ENCODE measurements at places on chromosomes 3 and 15.

- no peak for DNase-seq
Observed at GRCh38 chr15:25240461-25241021, 198.3 kb downstream of the UBE3A start.

GRCh38 chr15:61755467-61755866 lies 304.8 kb downstream of the VPS13C start:
- DNase-seq: no peak

DNA sequence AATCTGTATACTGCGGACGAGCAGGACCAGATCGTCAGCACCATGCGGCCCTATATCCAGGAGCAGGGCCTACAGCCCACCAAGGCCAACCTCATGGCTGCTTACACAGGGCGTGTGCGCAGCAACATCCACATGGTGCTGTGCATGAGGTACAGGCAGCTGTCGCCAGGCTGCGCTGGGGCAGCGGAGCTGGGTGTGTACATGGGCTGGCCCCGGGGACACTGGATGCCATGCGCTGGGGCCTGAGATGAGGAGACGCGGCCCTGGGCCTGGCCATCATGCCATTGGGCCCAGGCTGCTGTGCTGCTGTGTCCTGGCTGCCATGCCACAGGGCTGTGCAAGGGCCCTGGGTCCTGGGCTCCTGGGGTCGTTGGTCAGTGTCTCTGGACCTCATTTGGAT lies 61.5 kb downstream of the SEMA3G start:
- no peak for DNase-seq

DNA sequence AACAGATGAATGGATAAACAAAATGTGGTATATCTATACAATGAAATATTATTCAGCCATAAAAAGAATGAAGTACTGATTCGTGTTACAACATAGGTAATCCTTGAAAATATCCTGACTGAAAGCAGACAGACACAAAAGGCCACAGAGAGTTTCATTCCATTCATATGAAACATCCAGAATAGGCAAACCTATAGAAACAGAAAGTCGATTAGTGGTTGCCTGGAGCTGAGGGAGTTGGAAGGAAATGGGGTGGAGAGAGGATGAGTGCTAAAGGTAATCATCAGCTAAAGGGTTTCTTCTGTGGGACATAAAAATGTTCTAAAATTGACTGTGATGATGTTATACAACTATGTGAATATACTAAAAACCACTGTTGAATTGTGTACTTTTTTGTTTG lies 22.9 kb downstream of the FOXP1 start:
- no peak for DNase-seq

GRCh38 chr3:70539908-70540307 lies 227.5 kb upstream of the MDFIC2 start:
- DNase-seq: no peak

- peak; percentile 91 for DNase-seq
Observed at GRCh38 chr15:99486371-99487336, 79.1 kb upstream of the MEF2A start.

GRCh38 chr3:62128051-62128450 lies 245.3 kb downstream of the FEZF2 start:
- DNase-seq: peak; percentile 74

- DNase-seq: no peak
Observed at GRCh38 chr15:27401471-27401870, 430.5 kb downstream of the GABRG3 start.

DNA sequence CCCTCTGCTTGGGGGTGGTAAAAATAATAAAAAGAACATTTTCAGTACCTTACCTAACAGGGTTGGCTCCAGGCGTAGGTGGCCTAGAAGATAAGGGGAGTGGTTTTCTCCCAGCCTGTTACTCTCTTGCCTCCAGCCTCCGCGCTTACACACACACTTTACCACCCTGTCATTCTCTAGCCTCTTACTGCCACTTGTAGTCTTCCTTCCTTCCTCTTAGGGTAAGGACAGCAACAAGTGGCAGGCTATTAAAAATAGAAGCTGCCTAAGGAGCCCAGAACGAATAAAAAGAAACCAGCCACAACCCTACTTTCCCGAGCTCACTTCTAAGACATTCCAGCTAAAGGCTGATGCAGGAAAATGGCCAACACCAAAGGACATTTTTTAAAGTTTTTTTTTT lies 9.6 kb upstream of the LIPH start:
- no peak for DNase-seq

DNA sequence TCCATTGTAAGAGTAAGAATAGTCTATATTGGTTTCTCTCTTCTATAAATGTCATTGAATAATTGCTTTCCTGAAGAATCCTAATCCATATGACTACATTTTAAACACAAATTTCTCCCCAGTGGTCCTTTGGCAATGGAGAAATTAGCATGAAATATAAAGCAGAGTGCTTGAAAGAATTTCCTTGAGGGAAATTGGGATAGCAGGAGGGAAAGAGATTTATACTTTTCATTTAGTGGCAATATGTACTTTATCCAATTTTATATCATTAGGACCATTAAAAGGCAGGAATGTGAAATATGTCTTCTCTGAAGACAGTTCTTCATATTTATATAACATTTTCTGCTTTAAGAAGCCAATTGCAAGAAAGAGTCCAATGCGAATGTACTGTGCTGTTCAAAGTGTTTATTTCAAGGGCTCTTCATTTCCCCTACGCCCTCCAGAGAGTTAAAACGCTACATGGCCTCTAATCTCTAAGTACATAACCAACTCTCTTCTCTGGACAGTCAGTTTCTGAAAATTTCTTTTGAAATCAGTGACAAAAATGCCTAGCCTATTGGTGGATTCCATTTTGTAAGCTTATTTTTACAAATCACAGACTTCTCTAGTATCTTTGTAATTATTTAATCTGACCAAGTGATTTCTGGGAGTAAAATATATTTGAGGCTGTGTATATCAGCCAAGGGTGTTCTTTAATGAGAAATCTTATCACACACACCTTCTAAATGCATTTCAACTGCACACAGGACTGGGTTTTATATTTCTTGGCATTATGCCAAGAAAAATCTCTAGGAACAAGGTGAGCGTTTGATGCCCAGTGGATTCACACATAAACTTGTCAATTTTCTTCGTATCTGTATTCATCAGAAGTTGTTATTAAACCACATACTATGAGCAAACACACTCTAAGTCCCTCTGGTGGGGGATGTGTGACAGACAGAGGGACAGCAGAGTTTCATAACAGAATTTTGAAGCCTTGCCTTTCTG lies 51.2 kb downstream of the KCNAB1 start:
- DNase-seq: no peak

- DNase-seq: no peak
Observed at GRCh38 chr3:140386357-140387100, 291.3 kb upstream of the TRIM42 start.

DNA sequence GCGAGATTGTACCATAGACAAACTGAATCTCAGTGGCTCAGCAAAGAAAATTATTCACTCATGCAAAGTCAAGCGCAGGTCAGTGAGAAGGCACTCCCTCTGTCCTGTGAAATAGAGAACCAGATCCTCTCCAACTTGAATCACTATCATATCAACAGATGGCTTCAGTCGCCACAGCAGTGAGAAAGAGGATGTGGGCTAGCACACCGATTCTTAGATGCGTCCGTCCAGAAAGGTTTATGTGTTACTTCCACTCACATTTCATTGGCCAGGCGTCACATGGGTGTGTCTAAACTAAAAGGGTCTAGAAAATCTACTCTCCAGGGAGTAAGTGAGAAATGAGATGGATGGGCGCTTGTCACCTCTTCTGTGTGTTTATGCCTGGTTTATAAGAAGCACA lies 141.6 kb upstream of the KBTBD8 start:
- no peak for DNase-seq

- no peak for DNase-seq
Observed at GRCh38 chr3:68483041-68483440, 449.3 kb downstream of the TAFA4 start.

DNA sequence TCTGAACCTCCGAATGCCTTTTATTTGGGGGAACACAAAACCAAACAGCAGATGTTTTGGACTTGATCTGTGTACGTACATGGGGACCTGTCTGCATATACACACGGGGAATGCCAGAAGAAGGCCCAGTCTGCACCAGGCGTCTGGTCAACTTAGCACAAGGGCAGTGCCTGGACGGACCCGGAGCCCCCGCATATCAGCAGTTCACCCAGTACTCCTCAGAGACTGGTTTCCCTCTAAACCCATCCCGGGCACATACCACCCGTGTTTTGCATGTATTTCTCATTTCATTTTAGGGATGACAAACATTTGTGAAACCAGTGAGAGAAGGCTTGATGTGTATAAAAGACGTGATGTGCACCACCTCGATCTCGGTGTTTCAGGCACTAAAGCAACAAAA lies 49.7 kb downstream of the KLHL25 start:
- DNase-seq: no peak

DNA sequence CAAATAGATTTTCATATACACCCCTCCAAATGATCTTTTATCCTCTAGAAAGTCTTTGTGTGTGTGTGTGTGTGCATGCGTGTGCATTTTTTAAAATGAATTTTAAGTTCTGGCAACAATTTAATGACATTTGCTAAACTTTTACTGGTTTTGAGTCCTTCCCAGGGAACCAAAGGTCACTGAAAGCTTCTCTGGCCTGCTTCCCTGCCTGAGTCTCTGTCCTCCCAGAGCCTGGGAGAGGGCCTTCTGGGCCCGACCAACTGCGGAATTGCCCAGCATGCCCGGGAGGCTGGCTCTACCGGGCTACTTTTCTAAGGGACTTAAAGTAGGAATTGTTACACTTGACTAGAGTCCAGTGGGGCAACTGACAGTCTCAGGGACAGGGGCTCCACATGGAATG lies 7.4 kb upstream of the RBPMS2 start:
- DNase-seq: no peak

DNA sequence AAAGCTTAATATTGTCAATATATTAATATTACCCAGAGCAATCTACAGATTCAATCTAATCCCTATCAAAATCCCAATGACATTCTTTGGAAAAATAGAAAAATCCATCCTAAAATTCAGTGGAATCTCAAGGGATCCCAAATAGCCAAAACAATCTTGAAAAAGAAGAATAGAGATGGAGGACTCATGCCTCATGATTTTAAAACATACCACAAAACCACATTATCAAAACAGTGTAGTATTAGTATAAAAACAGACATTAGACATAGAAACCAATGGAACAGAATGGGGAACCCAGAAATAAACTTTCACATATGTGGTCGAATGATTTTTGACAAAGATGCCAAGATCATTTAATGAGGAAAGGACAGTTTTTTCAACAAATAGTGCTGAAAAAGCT lies 14.6 kb downstream of the NEK4 start:
- no peak for DNase-seq

DNA sequence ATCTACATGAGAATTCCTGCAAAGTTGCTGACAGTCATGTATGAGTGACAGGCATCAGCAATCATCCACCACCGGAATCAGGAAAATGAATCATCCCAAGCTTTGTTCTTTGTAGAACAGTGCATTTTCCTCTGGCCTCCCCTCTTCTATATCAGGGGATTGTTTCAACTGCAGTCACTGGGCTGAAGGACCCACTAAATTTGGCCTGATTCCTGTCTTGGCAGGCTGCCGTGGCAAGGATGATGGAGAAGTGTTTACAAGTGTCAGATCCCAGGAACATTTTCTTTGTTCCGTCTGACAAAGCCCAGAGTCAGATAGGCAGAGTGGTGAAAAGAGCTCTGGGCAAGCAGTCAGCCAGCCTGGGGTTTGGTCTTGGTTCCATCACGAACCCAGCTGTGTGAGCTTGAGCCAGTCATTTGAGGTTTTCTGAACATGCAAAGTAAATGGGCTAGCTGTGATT lies 175.1 kb upstream of the TSC22D2 start:
- peak; percentile 65 for DNase-seq

- DNase-seq: no peak
Observed at GRCh38 chr3:44661189-44661588, 12.7 kb downstream of the ZNF35 start.

DNA sequence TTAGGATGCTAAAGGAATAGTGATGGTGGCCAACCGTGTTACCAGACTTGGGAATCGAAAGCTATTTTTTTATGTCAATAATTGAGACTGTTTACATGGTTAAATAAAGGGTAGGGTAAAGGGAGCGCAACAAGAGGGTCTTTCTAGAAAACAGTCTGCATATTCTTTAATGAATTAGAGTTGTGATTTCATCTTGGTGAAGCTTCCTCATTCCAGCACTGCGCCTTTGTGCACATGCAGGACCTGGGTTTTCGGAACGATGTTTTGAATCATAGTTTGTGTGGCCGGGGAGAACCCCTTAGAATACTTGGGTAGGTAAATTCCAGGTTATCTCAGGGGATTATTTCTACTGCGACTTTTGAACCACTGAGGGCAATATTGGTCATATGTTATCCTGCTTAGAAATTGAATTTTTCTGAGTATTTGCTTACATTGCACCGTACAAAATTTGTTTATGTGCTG lies 1.3 kb downstream of the PIK3CA start:
- peak; percentile 74 for DNase-seq

DNA sequence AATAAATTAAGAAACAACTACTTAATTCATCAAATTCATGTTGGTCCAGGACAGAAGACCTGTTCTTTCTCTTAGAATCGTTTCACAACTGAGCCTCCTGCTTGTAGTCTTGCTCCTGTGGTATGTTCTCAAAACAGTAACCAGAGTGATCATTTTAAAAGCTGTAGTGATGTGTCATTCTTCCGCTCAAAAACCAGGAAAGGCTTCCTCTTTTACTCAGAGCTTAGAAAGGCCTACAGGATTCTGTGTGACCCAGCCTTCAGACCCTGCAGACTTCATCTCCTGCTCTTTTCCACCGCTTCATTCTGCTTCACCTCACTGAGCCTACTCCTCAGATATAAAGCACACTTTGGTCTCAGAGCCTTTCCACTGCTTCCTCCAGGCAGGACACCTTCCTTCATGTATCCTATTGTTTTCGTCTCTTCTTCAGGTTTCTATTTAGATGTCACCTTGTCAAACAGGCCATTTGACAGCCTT lies 22.7 kb downstream of the ST6GAL1 start:
- peak; percentile 44 for DNase-seq

DNA sequence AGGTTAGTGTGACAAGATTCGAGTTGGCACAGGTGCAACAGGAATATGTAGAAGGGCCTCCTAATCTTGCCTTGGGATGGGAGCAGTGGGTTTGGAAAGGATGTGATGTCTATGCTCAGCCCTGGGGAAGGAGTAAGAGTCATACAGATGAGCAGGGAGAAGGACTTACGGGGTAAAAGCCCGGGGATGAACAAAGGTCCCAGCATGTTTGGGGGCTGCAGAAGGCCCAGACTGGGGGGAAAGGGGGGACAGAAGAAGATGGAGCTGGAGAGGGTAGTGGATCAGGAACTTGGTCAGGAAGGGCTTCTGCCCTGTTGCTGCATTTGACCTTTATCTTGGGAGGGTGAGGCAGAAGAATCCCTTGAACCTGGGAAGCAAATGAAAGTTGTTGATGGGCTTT lies 240.1 kb upstream of the ST8SIA2 start:
- DNase-seq: no peak

- no peak for DNase-seq
Observed at GRCh38 chr3:53941950-53942349, 50.3 kb upstream of the SELENOK start.

All from GM23248 (cell line).